ENCODE measurements at places on chromosomes 11 and 22.

GRCh38 chr11:3747704-3748103 lies 49.6 kb downstream of the NUP98 start:
- DNase-seq = no peak

DNA sequence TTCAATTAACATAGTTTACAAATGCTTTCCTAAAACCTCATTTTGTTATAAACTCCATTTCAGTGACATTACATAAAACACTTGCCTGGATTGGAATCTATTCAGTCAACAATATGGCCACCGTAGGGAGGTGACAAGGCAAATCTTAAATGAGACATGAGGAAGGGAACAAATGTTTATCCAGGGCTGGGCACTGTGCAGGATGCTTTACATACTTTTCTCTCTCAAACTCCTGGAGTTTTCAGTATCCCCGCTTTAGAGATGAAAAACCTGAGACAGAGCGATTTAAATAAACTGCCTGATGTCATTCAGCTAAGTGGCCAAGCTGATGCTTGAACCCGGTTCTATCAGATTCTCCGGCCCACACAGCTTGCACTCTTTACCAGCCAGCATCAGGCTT lies 259.9 kb downstream of the CADM1 start:
- no peak for DNase-seq

- DNase-seq = no peak
These were observed 32.9 kb downstream of the LIMK2 start for GRCh38 chr22:31244943-31245451.

- DNase-seq = no peak
These were observed 45.7 kb downstream of the PACS1 start for GRCh38 chr11:66115638-66116301.

GRCh38 chr11:102620818-102621561 lies 4.1 kb downstream of the MMP20 start:
- DNase-seq = no peak

GRCh38 chr11:96151501-96151900 lies 191.5 kb downstream of the MAML2 start:
- no peak for DNase-seq

DNA sequence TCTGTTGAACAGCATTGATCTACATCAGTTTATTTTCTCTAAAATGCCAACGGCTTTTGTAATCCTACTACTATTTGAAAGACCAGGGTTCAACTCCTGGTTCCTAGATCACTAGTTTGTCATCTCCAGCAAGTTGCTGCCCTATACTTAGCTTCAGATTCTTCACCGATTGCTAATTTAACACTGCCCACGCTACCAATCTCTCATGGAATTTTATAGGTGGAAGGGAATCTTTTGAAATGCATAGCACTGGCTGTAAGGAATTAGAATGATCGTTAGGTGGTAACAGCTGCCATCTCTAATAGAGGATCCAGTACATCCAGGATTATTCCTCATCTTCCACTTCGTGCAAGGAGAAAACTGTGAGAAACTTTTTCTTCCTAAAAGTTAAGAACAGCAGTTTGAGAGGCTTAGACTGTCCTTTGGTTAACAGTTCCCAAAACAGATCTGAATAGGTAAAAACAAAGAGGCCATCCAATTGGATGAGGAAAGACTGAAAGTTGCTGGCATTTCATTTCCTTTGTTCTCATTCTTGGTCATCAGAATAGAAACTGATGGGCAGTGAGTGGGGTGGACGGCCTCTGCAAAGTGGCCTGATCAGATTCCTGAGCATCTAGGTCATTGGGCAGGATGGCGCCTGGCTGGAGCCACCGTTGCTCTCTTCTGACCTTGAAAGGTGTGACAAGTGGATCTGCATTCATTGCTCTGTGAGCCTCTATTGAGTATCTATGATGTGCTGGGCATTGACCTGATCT lies 236.3 kb upstream of the SORL1-AS1 start:
- no peak for DNase-seq

GRCh38 chr11:17015627-17016126 lies 1.5 kb upstream of the PLEKHA7 start:
- DNase-seq = no peak

Measured in ACHN (cell line).